ENCODE measurements at places on chromosomes 13 and 19. TPM values are rescaled to one million over a fixed set of nuclear protein-coding genes. Genes with fewer than 3 reads are reported as not detected.

DNA sequence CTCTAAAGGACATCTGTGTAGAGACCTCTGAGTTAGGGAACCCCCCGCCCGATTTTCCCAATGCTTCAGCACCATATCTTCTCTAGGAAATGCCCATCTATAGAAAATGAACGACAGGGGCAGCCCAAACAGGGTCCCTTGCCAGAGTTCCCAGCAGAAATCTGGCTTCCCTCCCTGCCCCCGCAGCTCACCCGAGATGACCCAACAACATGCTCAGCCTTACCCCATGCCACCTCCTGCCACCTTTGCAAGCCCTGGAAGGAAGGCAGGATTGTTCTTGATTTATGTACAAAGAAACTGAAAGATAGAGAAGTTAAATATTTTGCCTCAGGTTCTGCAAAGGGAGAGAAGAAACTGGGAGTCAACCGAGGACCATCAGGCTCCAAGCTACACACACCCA is 105.6 kb upstream of the UQCRFS1 start:
- H3K27me3 ChIP-seq: no peaks in the 10 kb centered on the region
- no peaks in the 10 kb centered on the region for H3K36me3 ChIP-seq
- no peaks in the 10 kb centered on the region for H3K4me1 ChIP-seq
- H3K4me3 ChIP-seq: no peak overlapping the region
- no peak for DNase-seq
- H3K27ac ChIP-seq: no peak overlapping the region

DNA sequence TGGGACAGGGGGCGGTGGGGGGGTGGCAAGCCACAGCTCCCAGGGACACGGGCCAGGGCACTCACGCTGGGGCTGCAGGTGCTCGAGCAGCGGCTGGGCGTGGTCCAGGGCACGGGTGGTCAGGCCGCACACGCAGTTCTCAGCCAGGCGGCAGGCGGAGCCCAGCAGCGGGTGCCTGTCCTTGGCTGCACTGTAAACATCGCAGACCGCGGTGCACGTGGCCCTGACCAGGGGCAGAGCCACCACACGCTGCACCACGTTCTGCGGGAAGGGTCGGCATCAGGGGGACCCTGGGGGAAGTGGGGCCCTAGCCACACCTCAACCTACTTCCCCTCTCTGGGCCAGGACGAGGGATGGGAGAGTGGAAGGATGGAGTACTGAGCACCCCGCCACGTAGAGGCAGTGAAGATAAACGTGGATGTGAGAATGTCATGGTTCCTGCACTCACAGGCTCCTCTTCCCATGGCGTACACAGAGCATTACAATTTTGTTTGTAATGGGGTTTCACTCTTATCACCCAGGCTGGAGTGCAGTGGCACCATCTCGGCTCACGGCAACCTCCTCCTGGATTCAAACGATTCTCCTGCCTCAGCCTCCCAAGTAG is 3.4 kb downstream of the PLIN5 start:
- H3K4me1 ChIP-seq: peaks cover 16% of the 10 kb centered on the region
- no peak for DNase-seq

GRCh38 chr13:93646245-93646644 is 419.6 kb downstream of the GPC6 start:
- no peaks in the 10 kb centered on the region for H3K4me1 ChIP-seq
- DNase-seq: no peak
- H3K4me3 ChIP-seq: no peak overlapping the region

GRCh38 chr13:101979825-101980224 is 422.0 kb downstream of the FGF14 start:
- no peaks in the 10 kb centered on the region for H3K36me3 ChIP-seq
- no peak overlapping the region for H3K4me3 ChIP-seq
- no peaks in the 10 kb centered on the region for H3K27me3 ChIP-seq

- DNase-seq: no peak
- H3K27me3 ChIP-seq: no peaks in the 10 kb centered on the region
- no peaks in the 10 kb centered on the region for H3K36me3 ChIP-seq
- no peak overlapping the region for H3K4me3 ChIP-seq
- no peak overlapping the region for H3K27ac ChIP-seq
Observed at GRCh38 chr19:17473041-17473440, 2.7 kb downstream of the SLC27A1 start.

Gene OR7D2
- not detected for total RNA-seq

Gene SELENOV
- not detected for total RNA-seq

Gene PABPC3
- 0.12 TPM for total RNA-seq

Gene CCDC70
- not detected for total RNA-seq

Gene MAST1
- total RNA-seq: not detected

Data from esophagus squamous epithelium (tissue), 5 donors.